ENCODE measurements at places on chromosomes 5 and 9. TPM values are rescaled to one million over a fixed set of nuclear protein-coding genes. Genes with fewer than 3 reads are reported as not detected.

The FABP6 gene
- total RNA-seq: not detected

The ZNF484 gene
- 9.4 TPM for total RNA-seq

The PCDHGA3 gene
- total RNA-seq: 0.65 TPM

GRCh38 chr5:136811086-136811485 lies 445.7 kb upstream of the TRPC7 start:
- DNase-seq: no peak

DNA sequence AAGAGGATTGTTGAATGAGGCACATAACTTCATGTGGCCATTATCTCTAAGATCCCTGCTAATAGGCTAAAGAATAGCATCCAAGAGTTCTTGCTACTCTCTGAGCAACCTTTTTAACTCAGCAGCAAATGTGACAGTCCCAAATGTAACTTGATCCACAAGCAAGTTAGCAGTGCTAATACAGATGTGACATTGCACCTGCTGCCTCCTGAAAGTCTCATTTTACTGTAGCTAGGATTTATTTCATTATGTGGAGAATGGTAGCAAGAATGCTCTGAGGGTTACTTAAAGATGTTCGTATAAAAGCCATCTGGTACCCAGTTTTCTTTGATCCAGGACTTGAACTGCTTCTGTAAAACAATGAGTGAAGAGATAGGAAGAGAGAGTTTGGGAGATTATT lies 45.8 kb downstream of the CDH10 start:
- no peak for DNase-seq

GRCh38 chr9:131703697-131704096 lies 36.2 kb downstream of the RAPGEF1 start:
- DNase-seq: no peak

- DNase-seq: no peak
Observed at GRCh38 chr5:138096363-138096762, 12.5 kb downstream of the WNT8A start.

DNA sequence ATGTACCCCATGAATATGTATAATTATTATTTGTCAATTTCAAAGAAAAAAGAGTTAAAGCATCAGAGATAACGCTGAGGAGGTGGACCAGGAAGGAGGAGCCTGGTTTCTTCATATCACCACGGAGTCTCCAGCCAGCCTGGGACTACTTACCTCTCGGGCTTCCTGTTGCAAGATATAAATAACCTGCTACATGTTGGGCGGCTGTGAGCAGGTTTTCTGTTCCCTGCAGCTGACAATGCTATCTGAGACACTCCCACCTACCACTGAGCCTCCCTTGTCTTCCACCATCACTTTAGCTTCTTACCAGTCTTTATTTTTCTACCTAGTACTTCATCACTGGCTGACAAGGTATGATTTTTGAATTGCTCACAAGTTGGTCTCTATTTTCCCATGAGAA lies 102.7 kb upstream of the CPEB4 start:
- no peak for DNase-seq

DNA sequence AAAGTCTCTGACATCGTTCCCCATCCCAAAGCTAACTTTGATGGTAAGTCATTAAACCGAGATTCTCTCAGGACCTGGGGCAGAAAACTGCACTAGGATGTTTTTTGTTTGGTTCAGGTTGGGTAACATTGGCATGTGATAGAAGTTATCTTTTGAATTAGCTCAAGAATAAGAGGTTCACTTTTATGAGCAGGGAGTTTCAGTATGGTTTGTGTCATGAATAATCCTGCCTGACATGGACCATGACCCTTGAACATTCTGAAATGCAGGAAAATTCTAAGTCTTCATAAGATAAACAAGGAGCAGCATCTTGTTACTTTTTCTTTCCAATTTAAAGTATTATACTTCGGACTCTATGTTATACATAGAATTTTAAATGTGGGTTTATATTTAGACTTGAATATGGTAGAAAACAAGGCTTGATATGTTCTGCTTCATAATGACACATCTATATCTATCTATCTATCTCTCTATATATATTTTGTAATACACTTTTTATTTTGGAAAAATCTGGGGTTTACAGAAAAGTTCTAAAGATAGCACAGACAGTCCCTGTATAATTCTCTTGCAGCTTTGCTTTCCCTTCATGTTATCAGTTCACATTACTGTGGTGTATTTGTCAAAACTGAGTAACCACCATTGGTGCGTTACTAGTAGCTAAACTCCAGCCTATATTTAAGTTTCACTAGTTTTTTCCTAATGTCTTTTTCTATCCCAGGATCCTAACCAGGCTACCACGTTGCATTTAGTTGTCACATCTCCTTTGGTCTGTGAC lies 102.7 kb upstream of the TAF11L2 start:
- no peak for DNase-seq

DNA sequence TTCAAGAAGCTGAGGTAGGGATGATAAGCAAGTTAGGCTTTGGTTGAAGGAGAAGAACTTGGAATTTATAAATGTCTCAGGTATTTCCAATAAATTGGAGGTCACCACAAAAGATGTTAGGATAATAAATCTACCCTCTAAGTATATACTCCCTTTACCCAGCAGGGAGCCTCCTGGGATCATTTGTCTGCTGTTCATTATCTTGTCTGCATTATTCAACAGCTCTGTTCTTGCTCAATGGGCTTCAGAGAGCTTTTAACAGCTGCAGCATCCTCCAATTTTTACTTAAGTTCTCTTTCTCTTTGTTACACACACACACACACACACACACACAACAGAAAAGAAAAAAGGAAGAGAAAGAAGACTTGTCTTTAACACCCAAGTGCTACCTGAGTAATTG lies 51.7 kb upstream of the VPS13A start:
- no peak for DNase-seq

- DNase-seq: peak; percentile 64
Observed at GRCh38 chr9:89496645-89497256, 1.2 kb downstream of the SEMA4D start.

- DNase-seq: no peak
Observed at GRCh38 chr5:39377613-39378012, 13.3 kb upstream of the C9 start.

GRCh38 chr9:130239741-130240241 lies 25.8 kb upstream of the HMCN2 start:
- DNase-seq: no peak

- peak; percentile 86 for DNase-seq
Observed at GRCh38 chr5:124650147-124650561, 96.3 kb downstream of the ZNF608 start.

DNA sequence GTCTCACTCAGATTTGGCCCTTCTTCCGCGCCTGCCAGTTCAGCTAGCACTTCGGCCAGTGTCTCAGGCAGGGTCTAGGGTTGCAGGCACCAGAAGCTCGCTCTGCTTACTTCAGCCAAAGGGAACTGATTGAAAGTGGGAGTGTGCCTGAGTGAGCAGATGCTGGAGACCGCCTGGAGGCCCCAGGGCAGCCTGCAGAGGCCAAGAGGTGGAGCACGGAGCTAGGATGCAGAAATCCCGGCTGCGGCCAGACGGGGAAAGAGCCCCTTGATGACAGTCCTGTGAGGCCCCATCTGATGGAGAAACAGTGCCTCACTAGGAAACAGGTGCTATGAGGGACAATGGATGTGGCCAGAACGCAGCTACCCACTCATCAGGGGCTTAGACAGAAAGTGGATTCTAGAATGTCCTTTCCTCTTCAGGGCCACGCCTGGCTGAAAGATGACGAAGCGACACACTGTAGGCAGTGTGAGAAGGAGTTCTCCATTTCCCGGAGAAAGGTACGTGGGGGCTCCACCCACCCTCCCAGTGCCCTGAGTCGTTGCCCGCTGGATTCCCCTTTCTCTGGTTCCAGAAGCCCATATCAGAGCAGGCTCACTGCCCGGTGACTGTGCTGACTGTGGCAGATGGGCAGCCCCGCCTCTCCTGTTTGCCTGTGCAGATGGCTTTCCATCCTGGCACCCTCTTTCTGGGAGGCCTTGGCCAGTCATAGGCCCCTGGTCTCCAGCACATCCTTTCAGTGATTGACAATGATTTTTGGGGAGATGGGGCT lies 16.1 kb downstream of the HNRNPH1 start:
- no peak for DNase-seq

- DNase-seq: no peak
Observed at GRCh38 chr5:154713615-154714125, 41.5 kb upstream of the LARP1 start.

DNA sequence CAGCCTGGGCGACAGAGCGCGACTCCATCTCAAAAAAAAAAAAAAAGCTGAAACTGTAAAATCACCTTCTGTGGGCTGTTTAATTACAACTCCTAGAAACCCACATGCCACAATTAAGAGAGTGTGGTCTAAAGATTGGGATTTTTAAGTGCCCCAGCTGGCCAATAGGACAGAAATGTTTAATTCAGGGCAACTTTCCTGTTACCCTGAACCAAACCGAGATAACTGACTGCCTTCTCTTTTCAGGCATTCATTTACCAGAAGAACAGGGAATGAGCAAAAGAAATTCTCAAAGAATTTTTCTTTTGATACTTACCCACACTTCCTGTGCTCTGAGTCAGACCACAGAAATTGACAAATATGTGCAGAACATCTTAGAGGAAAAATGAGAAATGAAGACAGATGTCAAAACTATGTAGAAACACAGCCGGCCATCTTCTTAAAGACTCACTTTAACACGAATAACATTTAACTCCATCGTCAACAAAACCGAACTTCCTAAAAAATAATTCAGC lies 221.3 kb upstream of the DAPK1 start:
- DNase-seq: no peak

GRCh38 chr5:105397749-105398148 lies 1835.2 kb upstream of the NUDT12 start:
- no peak for DNase-seq

Data from OCI-LY7 (cell line).